Ascending aorta (tissue), 2 donors: ENCODE measurements at places on chromosomes 5 and 9. TPM values are rescaled to one million over a fixed set of nuclear protein-coding genes. Genes with fewer than 3 reads are reported as not detected.

MYOZ3 gene
- total RNA-seq, result 1.1 TPM

LCNL1 gene
- total RNA-seq, result not detected

LOX gene
- total RNA-seq, result 48.1 TPM

RFX3 gene
- total RNA-seq, result 4.0 TPM

ZNF483 gene
- 3.1 TPM for total RNA-seq

PLPP6 gene
- 19.2 TPM for total RNA-seq

TAF11L10 gene
- total RNA-seq, result not detected

RABL6 gene
- 70.9 TPM for total RNA-seq

TERT gene
- not detected for total RNA-seq

CDKN2B-AS1 gene
- not detected for total RNA-seq

UBTD2 gene
- 6.8 TPM for total RNA-seq

HEMGN gene
- not detected for total RNA-seq

IRX1 gene
- total RNA-seq, result 10.3 TPM

ALDOB gene
- total RNA-seq, result 4.8 TPM

ARSB gene
- total RNA-seq, result 18.6 TPM

GFM2 gene
- total RNA-seq, result 12.7 TPM

PHPT1 gene
- 108 TPM for total RNA-seq

RMRP gene
- 17,070 TPM for total RNA-seq

LAMC3 gene
- total RNA-seq, result 1.6 TPM

PTCH1 gene
- 25.2 TPM for total RNA-seq

ISCA1 gene
- 20.6 TPM for total RNA-seq

ORM2 gene
- total RNA-seq, result 0.64 TPM

KCNN2 gene
- total RNA-seq, result 10.0 TPM

PCDHB7 gene
- 7.6 TPM for total RNA-seq

APBB3 gene
- 47.3 TPM for total RNA-seq

ANKRD34B gene
- not detected for total RNA-seq

FREM1 gene
- 0.85 TPM for total RNA-seq

FCN1 gene
- total RNA-seq, result not detected

GLRA1 gene
- total RNA-seq, result not detected

ECM2 gene
- 20.1 TPM for total RNA-seq

ENG gene
- 675 TPM for total RNA-seq

LCN9 gene
- not detected for total RNA-seq

ZNF346 gene
- total RNA-seq, result 30.5 TPM

PRUNE2 gene
- total RNA-seq, result 200 TPM

FRRS1L gene
- 0.11 TPM for total RNA-seq

ESM1 gene
- total RNA-seq, result not detected

SPATA31D3 gene
- not detected for total RNA-seq

SOX30 gene
- total RNA-seq, result not detected

PCDHGA6 gene
- total RNA-seq, result 2.0 TPM

PDGFRB gene
- 341 TPM for total RNA-seq

CDKN2A gene
- 17.1 TPM for total RNA-seq

MARCHF3 gene
- total RNA-seq, result 22.6 TPM

IFNA21 gene
- not detected for total RNA-seq

ADGRD2 gene
- total RNA-seq, result not detected

SPINK4 gene
- not detected for total RNA-seq

SLIT3 gene
- total RNA-seq, result 128 TPM

AIF1L gene
- 30.5 TPM for total RNA-seq

PELO gene
- 39.1 TPM for total RNA-seq

NUTM2G gene
- total RNA-seq, result not detected

ABLIM3 gene
- total RNA-seq, result 25.8 TPM

OCLN gene
- total RNA-seq, result 0.53 TPM

AGXT2 gene
- total RNA-seq, result not detected

SLC34A3 gene
- not detected for total RNA-seq

DOLPP1 gene
- total RNA-seq, result 41.7 TPM
